Mesothelial cell of epicardium (in vitro differentiated cells): ENCODE measurements at places on chromosomes 4 and X.

DNA sequence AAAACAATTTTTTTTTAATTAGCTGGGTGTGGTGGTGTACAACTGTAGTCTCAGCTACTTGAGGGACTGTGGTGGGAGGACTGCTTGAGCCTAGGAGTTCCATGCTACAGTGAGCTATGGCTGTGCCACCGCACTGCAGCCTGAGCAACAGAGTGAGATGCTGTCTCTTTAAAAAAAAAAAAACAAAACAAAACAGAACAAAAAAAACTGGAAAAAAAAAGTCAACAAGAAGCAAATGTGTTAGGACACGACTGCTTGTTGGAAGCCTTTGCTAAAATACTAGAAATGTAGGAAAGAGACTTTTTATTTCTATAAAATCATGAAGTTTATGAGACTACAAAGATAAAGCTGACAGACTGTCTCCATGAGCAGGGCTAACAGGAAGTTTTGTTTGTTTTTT is 87.2 kb downstream of the SH3RF1 start:
- DNase-seq: no peak

GRCh38 chr4:174210952-174211490 is 72.4 kb downstream of the FBXO8 start:
- no peak for DNase-seq

DNA sequence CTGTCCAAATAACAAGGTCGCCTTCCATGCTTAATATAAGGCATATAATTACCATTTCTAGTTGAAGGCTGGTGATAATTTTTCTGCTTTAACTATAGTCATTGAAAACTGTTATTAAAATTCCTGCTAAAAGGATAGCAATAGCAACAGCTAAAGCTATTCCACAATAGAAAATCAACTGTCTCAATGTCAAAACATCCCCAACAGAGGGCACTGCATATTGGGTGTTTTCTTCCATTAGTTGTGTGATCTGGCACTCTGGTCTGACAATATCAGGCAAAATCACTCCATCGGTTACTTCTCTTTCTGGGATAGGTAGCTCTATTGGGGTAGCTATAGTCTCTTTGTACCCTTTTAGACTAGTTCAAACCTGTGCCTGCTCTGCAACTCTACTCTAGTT is 53.5 kb downstream of the TMPRSS11F start:
- no peak for DNase-seq

- no peak for DNase-seq
These were observed 26.2 kb upstream of the RHOH start for GRCh38 chr4:40170588-40170987.

DNA sequence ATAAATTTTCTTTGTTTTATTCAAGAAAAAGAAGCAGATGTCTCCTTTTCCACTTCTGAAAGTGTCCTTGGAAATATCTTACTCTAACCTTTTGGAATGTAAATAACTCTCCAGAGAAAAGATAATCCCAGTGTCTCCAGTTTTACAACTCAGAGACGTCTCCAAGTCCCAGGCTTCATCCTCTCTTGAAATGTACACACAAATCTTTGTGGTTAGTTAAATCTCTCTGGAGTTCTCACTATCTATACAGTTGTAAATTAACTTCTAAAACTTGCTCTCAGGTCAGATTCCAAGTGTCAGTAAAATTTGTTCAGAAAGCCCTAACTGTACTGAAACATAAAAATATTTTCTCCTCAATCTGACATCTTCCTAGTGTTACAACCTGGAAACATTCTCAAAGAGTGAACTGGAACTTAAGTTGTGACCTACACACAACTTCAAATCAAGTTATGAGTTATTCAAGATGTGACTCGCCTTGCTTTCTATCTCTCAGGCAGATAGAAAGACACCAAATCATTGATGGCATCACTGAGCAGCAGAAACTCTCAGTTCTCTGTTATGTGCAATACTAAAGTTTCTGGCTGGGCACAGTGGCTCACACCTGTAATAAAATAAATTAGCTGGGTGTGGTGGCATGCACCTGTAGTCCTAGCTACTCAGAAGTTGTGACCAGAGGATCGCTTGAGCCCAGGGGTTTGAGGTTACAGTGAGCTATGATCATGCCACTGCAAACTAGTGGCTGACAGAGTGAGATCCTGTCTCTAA is 284.2 kb downstream of the RCHY1 start:
- no peak for DNase-seq

DNA sequence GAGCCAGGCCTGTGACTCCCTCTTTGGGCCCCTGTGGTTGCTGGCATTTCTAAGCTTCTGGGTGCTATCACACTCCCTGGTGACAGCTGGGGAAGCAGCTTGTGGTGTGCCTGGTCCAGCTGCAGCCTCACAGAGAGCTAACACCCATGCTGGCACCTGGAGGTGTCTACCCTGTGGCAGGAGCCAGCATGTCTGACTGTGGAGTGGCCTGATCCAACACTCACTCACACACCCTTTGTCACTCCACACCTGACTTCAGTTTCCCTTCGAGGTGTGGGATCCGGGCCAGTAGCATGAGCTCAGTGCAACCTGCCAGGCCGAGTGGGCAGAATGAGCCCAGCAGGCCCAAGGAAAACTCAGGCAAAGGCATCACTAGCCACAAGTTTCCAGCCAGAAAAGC is 67.5 kb downstream of the TECRL start:
- no peak for DNase-seq

GRCh38 chr4:84971319-84971932 is 4.9 kb upstream of the WDFY3 start:
- no peak for DNase-seq

DNA sequence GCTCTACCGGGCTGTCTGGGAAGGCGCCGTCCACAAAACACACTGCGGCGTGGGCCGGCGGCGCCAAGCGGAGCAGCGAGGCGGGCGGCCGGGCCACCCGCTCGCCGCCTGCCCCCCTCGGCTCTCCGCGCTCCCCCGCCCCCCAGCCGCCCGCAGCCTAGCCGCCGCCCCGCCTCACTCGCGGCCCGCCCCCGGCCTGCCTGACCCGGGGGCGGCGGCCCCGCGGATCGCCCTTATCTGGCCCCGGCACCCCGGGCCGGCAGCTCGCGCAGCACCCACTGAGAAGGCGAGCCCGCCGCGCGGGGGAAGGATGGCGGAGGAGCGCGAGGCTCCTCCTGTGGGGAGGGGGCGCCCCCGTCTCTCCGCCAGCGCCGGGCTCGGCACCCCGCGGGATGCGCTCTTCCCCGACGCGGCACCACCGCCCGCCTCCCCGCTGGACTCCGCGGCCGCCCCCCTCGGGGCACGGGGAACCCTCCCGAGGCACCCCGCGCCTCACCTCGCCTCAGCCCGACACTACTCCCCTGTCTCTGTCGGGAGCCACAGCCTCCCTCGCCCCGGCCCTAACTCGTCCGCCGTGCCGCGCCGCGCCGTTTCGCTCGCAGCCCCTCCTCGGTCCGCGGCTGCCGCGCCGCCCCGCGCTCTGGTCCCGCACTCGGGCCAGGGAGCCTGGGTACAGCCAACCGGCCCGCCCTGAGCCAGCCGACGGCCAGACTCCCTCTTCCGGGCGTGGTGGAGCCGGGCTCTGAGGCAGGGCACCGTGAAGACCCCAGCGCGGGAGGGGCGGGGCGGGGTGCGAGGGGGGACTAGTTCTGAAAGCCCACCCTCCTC is 566 bp downstream of the ATP11C start:
- peak; percentile 58 for DNase-seq

DNA sequence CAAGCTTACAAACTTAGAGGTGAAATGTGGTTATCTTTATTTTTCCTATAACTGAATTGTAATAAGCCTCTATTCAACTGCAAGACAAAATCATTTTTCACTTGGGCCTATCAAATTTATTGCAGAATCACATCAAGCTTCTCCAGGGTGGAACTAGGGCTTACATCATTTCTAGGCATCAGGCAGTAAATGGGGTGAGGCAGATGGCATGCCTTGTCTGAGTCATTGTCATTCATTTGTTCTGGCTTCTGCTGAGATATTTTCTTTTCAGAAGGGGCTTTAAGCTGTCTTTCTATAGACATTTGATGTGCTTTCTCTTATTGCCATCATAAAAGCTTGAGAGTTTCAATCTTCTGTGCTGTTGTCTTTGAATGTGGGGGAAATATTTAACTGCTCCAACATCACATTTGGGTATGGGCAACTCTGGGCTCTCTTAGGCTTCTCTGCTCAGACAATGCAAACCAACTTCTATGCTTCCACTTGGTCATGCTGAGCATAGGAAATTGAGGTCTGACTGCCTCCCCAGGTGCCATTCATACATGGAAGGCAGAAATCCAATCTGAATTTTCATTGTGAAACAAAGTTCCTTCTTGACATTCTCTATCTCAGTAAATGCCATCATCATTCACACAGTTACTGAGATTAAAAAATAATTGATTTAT is 225.8 kb upstream of the GIMD1 start:
- DNase-seq: no peak

GRCh38 chr4:54400802-54401201 is 171.7 kb downstream of the PDGFRA start:
- DNase-seq: no peak

DNA sequence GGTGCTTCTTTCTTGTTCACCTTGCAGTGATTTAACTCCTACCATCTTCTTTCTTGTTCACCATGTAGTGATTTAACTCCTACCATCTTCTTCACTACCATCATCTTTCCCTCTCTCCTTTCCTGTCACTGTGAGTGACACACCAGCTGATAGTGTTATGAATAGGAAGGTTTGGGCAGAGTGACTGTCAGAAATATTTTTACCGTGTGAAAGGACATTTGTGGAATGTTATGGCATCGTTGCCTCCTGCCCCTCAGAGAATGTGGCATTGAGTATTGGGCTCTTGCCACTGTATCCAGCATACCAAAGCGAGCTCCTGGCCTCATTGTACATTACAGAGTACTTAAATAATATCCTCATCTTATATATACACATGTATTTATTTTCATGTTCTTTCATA is 90.8 kb upstream of the AMOT start:
- DNase-seq: no peak

DNA sequence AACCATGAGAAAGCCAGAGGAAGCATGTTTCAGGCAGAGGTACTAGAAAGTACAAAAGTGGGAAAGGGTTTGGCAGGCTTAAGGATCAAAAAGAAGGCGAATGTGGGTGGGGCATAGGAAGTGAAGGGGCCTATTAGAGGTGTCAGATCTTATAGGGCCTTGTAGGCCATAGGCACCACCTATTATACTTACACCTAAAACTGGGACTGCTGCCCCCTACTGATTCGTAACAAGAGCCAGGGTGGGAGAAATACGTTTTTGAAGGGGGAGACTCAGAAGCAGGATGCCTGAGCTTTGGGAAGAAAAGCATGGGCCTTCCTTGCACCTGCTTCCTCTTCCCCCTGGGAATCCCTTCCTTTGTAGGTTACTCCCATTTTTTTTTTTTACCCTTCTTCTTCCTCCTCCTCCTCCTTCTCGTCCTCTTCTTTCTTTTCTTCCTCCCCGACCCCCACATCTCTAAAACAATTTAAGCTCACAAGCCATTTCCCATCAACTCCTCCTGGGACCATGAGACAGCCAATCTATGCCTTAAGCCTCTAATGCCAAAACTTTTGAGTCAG is 40.7 kb upstream of the GPC3 start:
- DNase-seq: no peak

DNA sequence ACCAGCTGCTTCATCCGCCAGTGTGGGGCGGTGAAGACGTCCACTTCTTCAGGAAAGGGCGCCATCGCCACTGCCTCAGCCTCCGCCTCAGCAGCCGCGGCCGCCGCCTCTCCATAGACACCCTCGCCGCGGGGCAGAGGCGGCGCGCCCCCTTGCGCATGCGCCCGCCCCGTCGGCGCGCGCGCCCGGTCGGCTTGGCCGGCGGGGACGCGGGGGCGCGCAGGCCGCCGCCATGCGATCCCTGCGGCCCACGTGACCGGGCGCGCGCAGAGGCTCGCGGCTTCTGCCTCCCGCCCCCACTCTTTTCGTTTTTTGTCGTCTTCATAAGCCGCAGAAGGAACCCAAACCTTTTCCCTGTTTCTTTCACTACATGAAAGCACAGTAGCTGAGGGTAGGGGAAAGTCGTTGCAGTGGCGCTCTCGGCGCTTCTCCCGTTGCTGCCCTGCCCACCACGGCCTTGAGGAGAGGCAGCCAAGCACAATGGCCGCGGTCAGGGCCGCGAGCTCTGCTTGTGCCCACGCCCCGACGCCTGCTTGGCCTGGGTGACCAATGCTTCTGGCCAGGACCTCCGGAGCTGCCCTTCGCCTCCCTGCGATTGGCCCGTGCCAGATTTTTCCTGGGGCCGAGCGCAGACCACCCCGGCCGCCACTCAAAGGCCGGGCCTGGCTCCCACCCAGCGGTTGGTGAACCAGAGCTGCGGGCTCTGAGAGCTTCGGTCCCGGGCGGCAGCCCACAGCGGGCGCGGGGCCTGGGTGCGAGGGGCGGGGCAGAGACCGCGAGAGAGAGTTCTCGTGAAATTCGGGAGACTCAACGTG is at the start of gene FBXL5:
Gene FBXL5, minus strand, starts transcription at position 135 of the 815 bp plus-strand sequence. Its CDS starts 70 bp downstream, at position 65.
- peak; percentile 89 for DNase-seq
